ENCODE measurements at places on chromosomes 7 and 10.

DNA sequence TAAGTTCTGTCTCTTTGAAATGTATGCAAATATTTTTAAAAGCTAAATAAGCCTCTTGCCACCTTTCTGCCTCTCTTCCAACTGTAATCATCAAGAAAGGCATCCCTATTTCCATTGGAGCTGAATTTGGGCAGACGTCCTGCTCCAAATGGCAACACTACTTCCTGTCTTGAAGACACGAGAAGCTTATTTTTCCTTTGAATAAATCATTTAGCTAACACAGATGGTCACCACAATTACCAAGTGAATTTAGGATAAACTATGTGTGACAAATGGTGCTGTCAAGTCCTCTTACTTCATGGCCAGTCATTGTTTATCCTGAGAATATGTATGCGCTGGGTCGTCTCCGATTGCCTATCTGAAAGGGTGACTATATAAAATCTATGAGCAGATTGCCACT, 268.0 kb downstream of the ANKRD7 start:
- no peak for DNase-seq

- peak; percentile 33 for DNase-seq
These were observed 3.0 kb upstream of the BTBD16 start for GRCh38 chr10:122267849-122268737.

DNA sequence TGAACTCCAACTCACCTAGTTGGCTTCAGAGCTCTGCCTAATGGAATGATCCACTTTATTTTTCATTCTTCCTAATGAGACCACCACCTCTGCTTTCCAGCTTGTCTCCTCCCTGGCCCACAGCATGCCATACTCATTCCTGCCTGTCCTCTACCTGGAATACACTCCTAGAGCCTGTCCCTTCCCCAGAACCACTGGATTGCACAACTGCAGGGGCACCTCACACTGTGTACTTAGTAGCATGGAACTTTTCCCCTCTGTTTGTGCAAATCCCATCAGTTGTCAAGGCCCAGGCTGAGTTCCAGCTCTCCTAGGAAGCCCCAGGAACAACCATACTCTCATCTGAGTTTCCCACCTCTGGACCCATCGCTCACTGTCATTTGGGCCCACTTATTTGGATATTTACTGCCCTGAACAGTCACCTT, 15.6 kb downstream of the ALDH18A1 start:
- DNase-seq: no peak

DNA sequence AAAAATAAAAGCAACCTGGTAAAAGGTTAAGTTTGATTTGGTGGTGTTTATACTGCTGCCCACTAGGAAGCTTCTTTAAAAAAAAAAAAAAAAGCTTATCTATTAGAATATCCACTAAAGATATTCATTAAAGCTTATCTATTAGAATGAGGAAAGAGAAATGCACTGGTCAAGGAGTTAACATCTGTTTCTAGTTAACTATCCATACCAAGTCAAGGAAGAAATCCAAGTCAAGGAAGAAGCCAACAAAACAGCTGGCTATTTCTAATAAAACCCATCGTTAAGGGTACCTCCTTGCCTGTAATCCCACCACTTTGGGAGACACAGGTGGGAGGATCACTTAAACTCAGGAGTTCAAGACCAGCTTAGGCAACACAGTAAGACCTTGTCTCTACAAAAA, 82.6 kb downstream of the JMJD1C start:
- no peak for DNase-seq

DNA sequence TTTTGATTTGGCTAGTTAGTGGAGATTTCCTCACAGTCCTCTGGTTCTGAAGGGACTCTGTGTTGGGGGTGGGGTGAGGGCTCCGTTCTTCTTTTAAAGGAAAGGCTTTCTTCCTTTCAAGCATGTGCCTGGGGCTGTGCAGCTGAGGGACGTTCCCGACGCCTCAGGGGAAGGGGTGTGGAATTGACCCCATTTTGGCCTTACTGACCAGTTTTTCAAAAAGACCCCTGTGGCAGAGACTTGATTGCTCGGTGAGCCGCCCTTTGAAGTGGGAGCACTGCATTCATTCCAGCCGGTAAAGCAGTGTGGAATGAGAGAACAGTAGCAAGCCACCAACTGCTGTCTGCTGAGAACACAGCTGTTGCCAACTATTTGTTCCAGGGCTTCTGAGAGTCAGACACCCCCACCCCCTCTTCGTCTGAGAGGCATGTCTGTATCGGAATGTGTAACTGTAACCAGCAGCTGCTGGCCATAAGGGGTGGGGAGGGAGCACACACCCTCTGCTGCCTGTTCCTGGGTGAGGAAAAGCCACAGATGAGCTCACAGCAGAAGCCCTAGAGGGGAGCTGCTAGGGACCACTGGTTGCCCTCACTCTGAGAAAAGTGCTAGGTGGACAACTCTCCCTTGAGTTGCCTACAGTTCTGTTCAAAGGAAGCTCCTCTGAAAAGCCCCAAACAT, 33.2 kb downstream of the WBP1L start:
- no peak for DNase-seq

- DNase-seq: no peak
These were observed 84.6 kb upstream of the PDE1C start for GRCh38 chr7:32154797-32155196.

DNA sequence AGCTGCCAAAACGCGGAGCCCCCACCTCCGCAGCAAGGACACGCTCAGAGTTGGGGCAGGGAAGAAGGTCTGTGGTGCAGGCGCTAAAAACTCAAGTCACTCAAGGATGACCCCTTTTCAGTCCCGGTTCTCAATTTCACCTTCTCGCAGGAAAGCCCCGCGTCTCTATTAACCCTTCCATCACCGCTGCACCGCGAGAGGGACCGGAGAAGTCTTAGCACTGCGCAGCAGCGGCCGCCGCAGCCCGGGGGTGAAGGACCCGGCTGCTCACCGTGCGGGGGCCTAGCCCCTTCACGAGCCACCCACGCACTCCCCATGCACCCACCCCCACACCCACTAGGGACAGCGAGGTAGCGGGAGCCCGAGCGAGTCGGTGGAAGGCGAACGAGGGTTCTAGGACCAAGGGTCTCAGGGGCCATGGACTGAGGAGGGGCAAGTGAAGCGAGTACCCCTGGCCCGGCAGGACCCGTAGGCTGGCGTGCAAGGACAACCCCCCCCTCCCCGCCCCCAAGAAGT, 162.9 kb downstream of the SH3PXD2A start:
- no peak for DNase-seq

- no peak for DNase-seq
These were observed 177.4 kb upstream of the CDCA7L start for GRCh38 chr7:22123139-22123538.

DNA sequence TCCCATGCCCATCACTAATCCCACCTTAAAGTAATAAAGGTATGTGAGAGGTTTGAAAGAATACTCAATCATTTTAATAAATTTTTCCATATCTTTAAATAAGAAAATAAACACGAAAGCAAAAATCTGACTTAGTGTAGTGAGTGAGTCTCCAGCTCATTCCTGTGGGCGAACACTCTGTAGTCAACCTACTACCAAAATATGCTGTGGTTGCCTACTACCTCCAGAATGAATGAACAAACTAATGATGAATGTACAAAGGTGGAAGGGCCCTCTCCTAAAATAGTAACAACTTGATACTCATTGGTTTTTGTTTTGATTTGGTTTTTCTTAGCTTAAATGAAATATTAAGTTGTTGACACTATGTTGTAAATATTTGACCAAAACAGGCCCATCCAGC, 195.5 kb upstream of the HPS1 start:
- no peak for DNase-seq

- DNase-seq: no peak
These were observed 1.4 kb upstream of the CREB5 start for GRCh38 chr7:28410628-28411531.

GRCh38 chr7:120738816-120739215, 119.1 kb downstream of the TSPAN12 start:
- DNase-seq: no peak

GRCh38 chr10:103445767-103446567, 6.2 kb downstream of the CALHM2 start:
- no peak for DNase-seq

- DNase-seq: no peak
These were observed 599.0 kb downstream of the SORCS1 start for GRCh38 chr10:106565546-106565945.

DNA sequence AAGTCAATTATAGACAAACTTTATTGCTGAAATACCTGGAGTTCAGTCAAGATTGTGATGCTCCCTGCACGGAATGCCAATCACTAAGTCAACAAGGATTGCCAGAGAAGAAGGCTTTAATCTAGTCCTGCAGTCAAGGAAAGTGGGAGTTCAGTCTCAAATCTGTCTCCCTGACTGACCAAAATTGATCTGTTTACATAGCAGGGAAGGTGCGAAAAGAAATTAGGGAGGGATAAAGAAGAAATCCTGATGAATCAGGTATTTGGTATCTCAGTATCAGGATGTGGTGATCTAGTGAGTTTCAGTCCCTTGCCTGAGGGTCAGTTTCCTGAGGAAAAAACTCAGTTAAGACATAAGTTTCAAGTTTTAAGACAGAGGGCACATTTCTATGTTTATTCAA, 2.1 kb upstream of the AKR1D1 start:
- DNase-seq: no peak

GRCh38 chr7:3568516-3568915, 267.5 kb downstream of the SDK1 start:
- no peak for DNase-seq

DNA sequence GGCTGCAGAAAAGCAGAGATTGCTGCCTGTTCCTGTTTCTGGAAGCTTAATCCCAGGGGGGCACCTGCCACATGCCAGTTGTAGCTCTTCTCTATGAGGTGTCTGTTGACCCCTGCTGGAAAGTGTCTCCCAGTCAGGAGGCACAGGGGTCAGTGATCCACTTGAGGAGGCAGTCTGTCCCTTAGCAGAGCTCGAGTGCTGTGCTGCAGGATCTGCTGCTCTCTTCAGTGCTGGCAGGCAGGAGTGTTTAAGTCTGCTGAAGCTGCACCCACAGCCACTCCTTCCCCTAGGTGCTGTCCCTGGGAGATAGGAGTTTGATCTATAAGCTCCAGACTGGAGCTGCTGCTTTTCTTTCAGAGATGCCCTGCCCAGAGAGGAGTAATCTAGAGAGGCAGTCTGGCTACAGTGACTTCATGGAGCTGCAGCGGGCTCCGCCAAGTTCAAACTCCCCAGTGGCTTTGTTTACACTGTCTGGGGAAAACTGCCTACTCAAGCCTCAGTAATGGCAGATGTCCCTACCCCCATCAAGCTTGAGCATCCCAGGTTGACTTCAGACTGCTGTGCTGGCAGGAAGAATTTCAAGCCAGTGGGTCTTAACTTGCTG, 57.6 kb upstream of the CROT start:
- DNase-seq: no peak

DNA sequence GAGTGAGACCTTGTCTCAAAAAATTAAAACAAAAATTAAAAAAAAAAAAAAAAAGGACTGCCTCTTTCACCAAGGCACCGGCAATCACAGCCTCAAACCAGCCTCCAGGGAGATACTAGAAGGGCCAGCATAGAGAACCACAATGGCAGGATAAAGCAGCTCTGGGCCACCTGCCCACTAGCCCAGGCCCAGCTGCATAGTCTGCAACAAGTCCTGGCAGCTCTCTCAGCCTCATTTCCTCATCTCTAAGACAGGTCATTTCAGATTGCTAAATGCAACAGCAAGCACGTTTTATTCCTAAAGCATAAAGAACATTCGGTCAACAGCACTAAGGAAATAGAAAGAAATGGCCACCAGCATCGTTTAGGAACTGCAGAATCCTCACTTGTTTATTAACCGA, 28.8 kb downstream of the XPNPEP1 start:
- DNase-seq: no peak

GRCh38 chr10:6200734-6201515, 1.8 kb upstream of the PFKFB3 start:
- DNase-seq: no peak

DNA sequence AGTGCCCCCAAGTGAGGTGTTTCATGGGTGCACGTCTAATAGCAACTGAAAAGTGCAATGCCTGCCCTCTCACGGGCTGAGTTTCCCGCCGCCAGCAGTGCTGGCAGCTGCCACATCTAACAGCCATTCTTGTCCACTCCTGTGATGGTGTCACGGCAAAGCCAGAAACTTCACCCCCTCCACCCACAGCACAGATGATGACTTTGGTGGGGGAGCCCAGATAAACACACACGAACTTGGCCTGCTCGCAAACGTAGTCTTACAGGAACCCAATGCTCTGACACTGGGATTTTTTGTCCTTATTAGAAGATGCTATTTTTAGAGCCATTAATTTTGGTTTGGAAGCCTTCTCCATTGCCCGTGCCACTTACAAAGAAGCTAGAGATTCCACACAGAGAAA, 26.7 kb downstream of the CPXM2 start:
- DNase-seq: no peak

- DNase-seq: no peak
These were observed 101.9 kb upstream of the TNRC18 start for GRCh38 chr7:5525271-5526099.

GRCh38 chr10:43294892-43295291, 28.0 kb upstream of the RASGEF1A start:
- no peak for DNase-seq

DNA sequence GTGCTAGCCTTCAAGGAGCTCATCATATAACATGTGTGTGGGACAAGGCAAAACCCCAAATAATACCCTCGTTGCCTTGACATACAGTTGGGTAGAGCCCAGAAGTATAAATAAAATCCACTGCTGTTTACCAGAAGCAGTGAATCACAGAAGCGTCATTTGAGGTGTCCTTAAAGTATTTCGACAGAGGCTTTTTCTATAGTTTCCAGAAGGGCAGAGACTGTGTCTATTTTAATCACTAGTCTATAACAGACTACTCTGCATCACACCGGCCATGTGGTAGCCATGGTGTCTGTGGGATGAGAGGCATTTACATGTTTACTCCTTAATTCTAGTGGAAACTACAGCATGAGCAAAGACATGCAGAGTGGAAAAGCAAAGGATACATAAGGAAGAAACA, 131.3 kb downstream of the CTTNBP2 start:
- DNase-seq: no peak

DNA sequence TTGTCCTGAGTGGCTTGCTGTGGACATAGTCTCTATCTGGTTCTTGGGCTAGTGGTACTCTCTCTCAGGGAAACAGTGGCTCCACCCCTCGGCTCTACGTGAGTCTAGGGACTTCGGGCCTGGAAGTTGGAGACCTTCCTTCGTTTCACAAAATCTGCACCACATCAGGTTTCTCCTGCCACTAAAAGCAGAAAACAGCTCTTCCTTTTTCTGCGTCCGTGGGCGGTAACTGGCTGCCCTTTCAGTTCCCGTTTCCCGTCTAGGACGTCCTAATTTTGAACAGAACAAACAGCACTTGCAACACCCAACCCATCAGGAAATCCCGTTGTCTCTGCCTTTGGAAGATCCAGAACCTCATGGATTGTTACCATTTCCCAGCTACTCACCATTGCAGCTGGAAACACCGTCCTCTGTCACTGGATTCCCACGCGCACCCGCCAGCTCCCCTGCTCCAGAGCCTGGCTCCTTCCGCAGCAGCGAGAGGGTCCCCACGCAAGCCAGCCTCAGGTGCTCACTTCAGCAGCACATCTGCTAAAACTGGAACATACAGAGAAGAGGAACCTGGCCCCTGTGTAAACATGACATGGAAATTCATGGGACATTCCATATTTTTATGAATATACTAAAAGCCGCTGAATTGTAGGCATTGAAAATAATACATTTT, 311.4 kb upstream of the AKR1E2 start:
- DNase-seq: no peak
